ENCODE measurements at places on chromosomes 13 and 19. TPM values are rescaled to one million over a fixed set of nuclear protein-coding genes. Genes with fewer than 3 reads are reported as not detected.

Gene PRR22
- 1.00 TPM for total RNA-seq

GRCh38 chr13:100530671-100531213 is 57.8 kb downstream of the GGACT start:
- DNase-seq = no peak

GRCh38 chr19:22116760-22117159 is 64.5 kb downstream of the ZNF257 start:
- no peak for DNase-seq

DNA sequence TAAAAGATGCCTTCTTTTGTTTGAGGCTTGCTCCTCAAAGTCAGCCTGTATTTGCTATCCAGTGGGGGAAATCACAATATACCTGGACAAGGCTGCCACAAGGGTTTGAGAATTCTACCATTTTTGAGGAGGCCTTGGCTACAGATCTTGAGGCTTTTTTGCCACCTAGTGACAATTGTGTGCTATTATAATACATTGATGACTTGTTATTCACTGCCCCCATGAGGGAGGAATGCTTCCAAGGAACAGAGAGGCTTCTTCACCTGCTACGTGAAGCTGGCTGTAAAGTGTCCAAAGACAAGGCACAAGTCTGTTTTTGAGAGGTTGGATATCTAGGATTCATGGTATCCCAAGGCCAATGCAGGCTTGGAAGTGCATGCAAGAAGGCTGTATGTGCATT is 72.5 kb downstream of the ZNF708 start:
- no peak for DNase-seq

DNA sequence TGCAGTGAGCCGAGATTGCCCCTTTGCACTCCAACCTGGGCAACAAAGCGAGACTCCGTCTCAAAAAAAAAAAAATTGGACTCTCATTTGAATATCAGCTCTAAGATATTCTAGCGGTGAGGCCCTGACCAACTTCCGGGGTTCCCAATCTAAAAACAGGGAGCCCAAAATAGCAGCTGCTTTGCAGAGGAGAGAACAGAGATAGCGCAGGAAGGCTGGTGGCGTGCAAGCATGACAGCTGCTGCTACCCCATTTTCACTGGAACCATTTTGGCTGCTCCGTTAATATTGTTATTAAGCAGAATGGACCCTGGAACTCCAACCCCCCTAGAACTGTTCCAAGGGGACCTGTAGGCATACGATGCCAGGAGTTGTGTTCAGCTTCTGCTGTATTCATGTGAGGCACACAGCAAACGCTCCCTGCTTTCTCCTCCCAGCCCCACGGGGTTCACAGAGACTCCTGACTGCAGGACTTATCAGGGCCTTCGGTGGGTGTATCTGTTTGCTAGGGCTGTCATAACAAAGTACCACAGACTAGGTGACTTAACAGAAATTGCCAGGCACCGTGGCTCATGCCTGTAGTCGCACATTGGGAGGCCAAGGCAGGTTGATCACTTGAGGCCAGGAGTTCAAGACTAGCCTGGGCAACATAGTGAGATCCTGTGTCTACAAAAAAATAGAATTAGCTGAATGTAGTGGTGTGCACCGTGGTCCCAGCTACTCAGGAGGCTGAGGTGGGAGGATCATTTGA is 11.5 kb downstream of the STXBP2 start:
- no peak for DNase-seq

Gene ARHGAP45
- 10.0 TPM for total RNA-seq

Gene AP1M1
- total RNA-seq = 59.4 TPM

All from posterior vena cava (tissue), 2 donors.